Hindlimb muscle (tissue), 1 donor: ENCODE measurements at places on chromosomes 7 and 10.

- no peak for DNase-seq
Observed at GRCh38 chr10:79092292-79092896, 23.6 kb downstream of the ZMIZ1 start.

DNA sequence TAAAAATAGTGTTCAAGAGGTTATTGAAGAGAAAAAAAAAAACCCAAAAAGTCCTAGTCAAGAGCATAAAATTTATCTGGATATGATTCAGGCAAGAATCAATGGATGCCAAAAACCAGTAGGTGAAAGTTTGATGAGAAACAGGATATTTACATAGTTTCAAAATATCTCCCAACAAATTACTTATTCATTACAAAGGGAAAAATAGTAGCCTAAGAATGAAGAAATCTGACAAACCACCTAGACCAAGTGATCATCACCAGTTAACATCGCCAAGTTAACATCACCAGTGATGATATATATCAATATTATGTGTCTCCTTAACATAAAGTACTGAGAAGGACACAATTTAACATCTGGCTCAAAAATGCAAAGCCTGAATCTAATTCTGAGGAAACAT lies 85.2 kb downstream of the RNLS start:
- DNase-seq: no peak

DNA sequence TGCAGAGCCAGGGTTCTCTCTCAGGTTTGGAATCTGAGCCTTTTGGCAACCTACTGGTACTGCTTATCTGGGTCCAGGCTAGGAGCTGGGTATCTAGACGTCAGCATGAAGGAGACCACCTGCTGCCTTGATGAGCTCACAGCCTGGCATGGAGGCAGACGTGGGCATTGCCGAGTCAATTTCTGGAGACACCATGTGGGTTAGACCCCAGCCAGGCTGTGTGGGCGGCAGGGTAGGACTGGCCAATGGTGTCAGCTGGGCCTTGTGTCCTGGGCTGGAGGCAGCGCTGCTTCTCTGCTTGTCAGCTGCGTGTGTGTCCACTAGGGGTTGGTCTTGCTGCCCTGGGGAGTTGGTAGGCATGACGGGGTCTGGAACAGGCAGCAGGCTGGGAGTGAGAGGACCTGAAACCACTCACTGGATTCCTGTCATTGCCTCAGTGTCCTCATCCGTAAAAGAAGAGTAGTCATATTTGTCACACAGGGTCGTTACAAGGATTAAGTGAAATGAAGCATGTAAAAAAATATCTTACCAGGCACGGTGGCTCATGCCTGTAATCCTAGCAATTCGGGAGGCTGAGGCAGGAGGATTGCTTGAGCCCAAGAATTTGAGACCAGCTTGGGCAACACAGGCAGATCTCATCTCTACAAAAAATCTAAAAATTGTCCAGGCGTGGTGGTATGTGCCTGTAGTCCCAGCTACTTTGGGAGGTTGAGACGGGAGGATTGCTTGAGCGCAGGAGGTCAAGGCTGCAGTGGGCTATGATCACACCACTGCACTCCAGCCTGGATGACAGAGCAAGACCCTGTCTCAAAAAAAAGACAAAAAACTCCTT lies 31.7 kb upstream of the ANKRD2 start:
- no peak for DNase-seq

DNA sequence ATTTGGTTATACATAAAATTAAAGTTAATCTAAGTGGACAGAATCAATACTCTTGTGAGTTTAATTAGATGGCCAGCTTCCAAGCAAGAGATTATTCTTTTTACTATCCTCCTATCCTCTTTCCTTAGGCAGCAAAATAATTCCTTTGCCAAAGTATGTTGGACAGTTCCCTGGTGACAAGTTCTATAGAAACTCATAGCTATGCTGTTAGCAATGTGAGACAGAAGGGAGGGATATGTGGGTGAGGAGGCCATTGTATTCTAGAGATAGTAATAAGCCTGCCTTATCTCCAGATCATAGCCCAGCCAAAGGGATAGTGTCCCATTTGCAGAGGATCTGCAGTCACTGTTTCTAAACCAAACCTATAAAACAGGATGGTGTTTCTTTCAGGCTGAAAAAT lies 181.6 kb upstream of the HDAC9 start:
- no peak for DNase-seq

DNA sequence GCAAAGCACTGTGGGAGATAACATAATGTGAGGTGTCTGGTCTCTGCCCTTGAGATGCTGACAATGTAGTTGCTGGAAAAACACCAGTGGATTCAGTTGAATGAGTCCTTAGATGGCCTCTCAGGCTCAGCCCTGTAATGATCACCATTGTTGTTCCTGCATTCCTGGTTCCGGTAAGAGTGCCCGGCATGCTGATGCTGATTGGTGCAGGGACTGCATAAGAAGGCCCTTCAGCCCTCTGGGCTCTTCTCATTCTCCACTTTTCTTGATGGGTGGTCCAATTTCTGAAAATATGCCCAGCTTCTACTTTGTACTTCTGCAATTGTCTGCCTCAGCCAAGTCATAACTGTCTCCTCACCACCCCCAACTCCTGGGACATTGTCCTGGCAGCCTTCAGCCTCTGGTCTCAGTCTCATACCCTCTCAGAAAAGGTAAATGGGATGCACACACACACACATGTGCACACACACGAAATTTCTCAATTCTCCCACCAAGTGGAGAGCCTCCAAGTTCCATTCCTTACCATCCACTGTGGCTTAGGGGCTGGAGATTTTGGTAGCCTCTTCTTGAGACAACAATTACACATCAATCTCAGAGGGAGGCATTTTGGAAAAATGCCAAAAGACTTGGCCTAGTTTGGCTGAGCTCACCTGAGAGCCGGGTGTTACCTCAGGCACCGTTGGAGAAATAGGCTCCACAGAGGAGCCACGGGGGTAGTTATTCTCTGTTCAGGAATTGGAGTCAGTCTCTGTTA lies 314.9 kb downstream of the RPS24 start:
- no peak for DNase-seq

DNA sequence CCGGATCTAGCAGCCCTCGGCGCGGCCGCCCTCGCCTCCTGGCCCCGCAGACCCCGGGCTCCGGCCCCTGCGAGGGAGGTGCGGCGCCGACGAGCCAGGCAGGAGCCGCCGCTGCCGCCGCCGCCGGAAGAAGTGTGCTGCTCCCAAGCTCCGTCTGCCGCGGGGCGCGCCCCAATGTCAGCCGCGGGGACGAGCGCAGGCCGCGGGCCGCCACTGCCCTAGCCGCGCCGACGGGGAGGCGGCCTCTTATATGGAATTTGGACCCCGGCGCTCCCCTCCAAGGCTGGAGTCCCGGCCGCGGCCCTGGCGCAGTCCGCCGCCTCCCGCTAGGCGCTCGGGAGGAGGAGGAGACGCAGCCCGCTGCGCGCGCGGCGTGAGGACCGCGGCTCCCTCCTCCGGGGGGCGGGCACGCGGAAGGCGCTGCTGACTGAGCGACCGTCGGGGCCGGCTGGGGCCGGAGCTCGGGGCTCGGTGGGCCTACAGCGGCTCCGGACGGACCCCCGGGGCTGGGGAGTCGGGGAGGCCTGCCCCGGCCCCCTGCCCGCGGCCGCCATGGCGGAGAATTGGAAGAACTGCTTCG lies at the start of gene TRIM8:
Gene TRIM8 (plus strand): TSS at position 414 of the 580 bp plus-strand sequence. CDS start 139 bp downstream, at position 553.
- no peak for DNase-seq

- peak; percentile 3 for DNase-seq
Observed at GRCh38 chr10:106278383-106278782, 886.1 kb downstream of the SORCS1 start.
